Activated T-helper 9 cell treated with anti-CD3 and anti-CD28 coated beads, Interleukin-2, amount 50 U/mL, for 16 hours (primary cell): ENCODE measurements at places on chromosomes 3 and 15.

DNA sequence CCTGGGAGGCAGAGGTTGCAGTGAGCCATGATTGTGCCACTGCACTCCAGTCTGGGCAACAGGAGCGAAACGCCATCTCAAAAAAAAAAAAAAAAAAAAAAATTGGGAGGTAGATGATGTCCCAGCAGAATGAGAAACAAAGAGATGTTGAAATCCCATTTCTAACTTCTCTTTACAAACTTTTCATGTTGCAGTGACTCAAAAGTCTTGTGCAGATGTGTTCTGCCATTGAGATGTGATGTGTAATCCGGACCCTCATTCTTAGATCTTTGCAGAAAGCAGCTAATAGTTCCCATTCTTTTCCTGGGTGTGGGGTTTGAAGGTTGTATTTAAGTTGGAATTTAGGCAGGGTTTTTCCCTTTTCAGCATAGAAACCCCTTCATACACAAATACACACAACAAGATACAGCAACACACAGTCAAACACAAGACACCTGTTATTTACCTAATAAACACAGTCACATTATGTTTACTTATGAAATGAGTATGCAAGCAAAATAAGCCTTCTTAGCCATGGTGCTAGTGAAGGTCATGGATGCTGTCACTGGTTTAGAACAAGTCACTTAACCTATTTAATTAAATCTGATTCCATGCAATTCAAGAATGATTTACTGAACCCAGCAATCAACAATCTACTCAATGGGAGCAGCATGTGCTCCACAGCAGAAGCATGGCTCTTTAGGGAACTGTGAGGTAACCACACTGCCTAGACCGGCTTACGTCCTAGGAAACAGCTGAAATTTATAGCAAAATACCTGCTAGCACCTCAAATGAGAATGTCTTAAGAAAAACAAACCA is 14.9 kb downstream of the SIAH2 start:
- DNase-seq, result no peak

DNA sequence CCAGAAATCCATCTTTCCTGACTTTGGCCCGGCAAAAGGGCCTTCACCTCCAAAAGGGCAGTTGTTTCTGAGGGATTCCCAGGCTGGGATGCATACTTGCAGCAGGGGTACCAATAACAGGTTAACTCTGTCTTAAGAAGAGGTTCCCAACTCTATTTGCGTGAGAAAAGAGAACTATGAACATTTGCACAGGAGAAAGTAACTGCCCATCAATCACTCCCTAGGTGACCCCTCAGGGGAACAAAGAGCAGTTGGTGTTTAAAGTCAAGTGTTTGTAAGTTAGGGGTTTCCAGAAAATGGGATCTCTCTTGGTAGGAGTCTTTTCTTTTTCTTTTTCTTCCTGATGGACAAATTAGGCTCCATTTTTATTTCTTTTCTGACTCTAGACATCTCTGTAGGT is 97.3 kb downstream of the EPHB1 start:
- DNase-seq, result no peak

- no peak for DNase-seq
Observed at GRCh38 chr3:28612232-28612631, 263.6 kb upstream of the AZI2 start.

- no peak for DNase-seq
Observed at GRCh38 chr3:190378240-190378891, 9.6 kb upstream of the CLDN16 start.

DNA sequence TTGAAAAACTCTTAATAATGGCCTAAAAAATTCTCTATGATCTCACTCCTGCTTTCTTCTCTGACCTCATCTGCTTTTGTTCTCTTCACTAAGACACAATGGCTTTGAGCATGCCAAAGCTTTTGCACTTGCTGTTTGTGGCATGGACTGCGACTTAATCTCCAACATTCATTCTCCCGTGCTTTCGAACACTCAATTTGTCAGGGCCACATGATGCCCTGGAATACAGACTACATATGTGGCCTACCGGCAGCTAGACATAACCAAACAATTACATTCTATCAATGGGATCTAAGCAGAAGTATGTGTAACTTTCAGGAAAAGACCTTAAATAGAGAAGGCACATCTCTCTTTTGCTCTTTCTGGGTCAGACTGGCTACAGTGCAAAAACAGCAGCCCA is 506.5 kb downstream of the MAGI1 start:
- DNase-seq, result no peak

DNA sequence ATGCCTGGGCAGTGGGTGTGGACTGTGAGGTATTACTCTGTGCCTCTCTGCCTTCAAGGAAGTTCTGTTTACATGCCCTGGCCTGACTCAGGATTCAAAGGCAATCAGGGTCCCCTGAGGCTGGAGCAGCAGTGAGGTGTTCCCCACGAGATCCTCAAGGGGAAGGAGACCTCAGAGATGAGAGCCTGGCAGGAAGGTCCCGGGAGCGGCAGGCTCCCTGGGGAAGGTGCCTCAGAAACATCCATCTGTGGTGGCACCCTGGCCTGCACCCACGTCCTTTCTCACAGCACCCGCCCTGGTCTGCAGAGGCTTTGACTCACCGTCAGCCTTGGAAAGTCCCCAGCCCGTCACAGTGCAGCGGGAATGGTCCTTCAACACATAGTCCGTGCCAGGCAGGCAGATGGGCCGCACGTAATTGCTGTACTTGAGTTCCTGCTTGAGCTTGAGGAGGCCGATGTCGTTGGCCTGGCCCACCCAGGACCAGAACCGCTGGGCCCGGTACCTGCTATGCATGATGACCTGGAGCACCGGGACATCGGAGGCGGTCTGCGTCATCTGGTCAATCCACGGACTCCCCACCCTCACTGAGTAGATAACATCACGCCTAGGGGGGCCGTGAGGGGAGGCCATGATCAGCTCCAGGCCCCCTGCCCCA is 3.6 kb downstream of the PRSS50 start:
- DNase-seq, result peak; percentile 50

DNA sequence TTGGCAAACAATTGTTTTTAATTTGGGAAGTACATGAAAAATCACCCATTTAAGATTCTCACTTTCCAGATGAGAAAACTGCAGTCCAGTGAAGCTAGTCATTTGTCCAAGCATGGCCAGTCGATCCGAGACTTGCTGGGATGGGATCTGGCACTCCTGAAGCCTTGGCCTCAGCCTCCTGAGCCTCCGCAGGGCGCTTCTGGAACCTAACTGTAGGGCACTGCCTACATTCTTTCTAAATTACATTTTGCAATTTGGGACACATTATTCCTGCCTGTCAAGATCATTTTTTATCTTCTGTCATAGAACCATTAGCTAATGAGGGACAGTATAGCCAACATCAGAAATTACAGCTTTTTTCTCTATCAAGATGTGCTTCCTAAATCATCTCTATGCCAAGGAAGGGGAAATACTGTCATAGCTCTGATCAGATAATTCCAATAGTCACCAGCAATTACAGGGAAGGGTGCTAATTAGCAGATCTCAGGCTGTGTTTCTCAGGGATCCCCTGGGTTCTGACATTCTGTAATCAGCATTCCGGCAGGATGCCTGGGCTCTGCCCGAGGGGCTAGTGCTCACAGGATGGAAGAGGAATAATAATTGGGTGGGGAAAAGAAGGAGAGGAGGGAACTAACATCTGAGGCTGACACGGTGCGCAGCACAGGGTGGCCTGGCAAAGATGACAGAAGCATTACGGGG is 28.3 kb downstream of the ANAPC13 start:
- DNase-seq, result no peak

GRCh38 chr3:59327376-59327808 is 277.6 kb upstream of the CFAP20DC start:
- no peak for DNase-seq

DNA sequence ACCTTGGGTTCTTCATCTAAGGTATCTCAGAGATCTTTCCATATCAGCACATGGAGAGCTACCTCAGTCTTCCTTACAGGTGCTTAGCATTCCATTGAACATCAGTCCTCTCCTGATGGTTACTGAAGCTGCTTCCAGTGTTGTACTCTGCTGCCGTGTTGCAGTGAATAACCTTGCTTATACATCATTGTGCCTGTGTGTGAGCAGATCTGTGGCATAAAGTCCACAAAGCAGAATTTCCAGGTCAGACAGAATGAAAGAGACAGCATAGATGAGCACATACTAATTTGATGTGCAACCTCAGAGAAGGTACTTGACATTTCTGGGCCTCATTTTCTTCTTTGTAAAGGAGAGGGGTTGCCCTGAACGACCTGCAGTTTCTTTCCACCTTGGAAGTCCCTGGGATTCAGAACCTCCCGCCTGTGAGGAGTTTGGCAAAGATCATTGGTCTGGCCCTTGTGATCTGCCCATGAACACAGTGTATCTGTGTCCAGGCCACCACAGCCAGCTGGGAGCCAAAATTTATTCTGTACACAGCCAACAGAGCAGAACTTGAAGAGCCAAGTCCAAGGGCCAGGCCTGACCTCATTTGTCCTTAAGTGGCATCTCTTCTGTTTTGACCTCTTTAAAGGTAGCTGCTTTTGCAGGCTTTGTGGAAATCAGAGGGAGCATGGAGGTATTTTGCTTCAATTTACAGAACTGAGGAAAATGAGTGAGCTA is 57.2 kb upstream of the SLC7A14 start:
- DNase-seq, result no peak

GRCh38 chr15:66758844-66759243 is 56.8 kb downstream of the SMAD6 start:
- DNase-seq, result no peak

GRCh38 chr3:21747376-21747775 is 3.6 kb downstream of the ZNF385D start:
- no peak for DNase-seq

GRCh38 chr15:66413579-66413978 is 26.9 kb downstream of the MAP2K1 start:
- no peak for DNase-seq

DNA sequence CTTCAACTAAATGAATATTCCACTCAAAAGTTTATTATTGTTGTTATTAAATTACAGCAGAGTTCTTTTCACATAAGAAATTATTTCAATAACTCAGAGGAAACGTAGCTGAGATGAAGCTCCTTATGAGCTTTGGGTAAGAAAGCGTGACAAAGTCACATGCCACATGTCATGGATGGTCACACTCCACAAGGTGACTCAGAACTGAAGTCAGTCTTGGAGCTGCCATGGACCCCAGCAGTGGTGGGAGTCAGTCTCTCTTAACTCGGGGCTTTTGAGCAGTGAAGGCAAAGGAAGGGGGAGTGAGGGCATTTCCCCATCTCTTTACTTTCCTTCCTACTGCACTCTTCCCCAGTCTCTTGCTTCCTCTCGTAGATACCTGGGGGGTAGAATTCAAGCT is 87.5 kb upstream of the FAM3D start:
- no peak for DNase-seq

DNA sequence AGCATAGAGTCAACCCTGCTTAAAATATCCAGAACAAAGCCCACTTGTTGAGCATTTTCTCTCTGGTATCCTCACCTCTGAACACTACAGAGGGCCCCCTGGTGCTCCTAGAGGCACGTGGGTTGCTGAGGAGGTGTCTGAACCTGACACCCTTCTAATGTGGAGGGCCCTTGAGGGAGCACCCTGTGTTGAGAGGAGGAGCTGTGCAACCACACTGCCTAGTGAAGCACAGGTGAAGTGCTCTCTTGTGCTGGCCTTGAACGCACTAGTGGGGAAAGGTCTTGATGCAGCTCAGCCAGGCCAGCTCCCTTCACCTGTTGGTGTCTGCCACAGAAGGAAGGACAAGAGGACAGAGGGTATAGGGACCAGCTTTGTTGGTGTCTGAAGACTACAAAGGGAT is 51.9 kb downstream of the CCK start:
- no peak for DNase-seq

GRCh38 chr15:70034141-70034540 is 63.6 kb downstream of the TLE3 start:
- no peak for DNase-seq

DNA sequence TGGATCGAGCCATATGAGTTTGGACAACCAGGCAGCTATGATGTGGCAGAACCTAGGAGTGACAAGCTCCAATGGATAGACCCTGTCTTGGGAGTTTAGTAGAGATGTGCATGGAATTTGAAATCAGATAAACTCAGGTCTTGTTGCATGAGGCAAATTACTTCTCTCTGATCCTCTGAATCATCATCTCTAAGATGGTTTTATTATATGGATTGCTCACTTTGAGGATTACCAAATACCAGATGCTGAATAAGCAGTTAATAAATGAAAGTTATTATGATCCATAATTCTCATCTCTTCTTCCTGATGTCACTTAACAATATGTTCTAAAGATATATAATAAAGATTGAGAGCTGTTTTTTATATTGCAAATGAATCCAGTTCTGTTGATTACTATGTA is 622.2 kb downstream of the NTRK3 start:
- DNase-seq, result no peak
